ENCODE measurements at places on chromosomes 5 and 9.

GRCh38 chr9:4113711-4114110 is 186.2 kb downstream of the GLIS3 start:
- DNase-seq: no peak
- no peaks in the 10 kb centered on the region for H3K36me3 ChIP-seq
- no peaks in the 10 kb centered on the region for H3K27me3 ChIP-seq
- no peak overlapping the region for H3K4me3 ChIP-seq

DNA sequence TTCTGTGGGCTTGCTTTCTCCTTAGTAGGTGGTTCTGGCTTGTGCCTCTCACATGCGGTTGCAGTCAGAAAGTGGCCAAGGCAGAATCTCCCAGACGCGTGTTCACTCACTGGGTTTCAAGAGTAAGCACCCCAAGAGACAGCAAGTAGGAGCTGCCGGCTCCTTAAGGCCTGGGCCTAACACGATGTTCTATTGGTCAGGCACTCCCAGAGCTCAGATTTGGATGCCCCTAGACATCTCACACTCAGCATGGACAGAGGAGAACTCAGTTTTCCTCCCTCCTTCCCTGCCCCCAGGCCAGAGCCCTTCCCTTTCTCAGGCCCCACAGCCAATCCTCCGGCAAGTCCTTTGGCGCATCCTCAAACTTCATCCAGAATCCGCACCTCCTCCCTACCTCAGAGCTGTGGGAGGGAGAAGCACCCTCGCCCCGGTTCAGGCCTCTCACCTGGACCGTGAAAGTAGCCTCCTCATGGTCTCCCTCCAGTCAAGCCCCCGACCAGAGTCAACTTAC is 6.5 kb upstream of the CARD19 start:
- H3K27me3 ChIP-seq: no peaks in the 10 kb centered on the region
- peaks cover 22% of the 10 kb centered on the region for H3K4me1 ChIP-seq
- no peak overlapping the region for H3K27ac ChIP-seq

- H3K27ac ChIP-seq: no peak overlapping the region
- peaks cover 81% of the 10 kb centered on the region for H3K36me3 ChIP-seq
- no peak for DNase-seq
- no peak overlapping the region for H3K4me3 ChIP-seq
- no peaks in the 10 kb centered on the region for H3K27me3 ChIP-seq
These were observed 5.0 kb downstream of the SQSTM1 start for GRCh38 chr5:179825655-179826182.

DNA sequence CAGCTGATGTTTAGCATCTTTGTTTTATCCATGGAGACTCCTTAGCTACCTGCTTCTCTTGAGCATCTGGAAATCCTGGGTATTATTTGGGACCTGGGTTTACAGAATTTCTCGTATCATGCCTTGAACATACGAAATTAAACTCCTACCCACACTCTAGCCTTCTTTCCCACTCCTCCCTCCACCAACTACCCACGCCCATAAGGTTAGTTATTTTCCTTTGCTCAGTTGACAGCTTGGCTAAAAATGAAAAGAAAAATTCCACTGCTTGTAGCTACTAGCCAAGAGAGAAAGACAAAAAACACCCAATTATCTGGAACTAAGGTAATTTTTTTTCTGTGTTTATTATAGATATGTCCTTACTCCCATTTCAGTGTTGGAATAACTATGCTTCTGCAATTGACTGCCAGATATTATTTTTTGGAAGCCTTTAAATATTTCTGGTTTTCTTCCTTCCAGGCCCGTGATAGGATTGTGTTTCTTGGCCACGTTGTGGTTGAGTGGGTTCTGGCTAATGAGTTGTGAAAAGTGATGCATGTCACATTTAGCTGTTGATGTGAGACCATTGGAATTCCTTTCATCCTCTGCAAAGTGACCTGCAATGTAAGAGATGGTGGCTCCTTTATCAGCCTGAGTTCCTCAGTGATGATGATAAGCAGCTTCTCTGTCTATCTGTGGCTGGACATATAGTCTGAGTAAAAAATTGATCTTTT is 308.1 kb downstream of the LRRC70 start:
- H3K36me3 ChIP-seq: no peaks in the 10 kb centered on the region
- no peaks in the 10 kb centered on the region for H3K4me1 ChIP-seq
- no peak overlapping the region for H3K27ac ChIP-seq
- no peak for DNase-seq
- H3K4me3 ChIP-seq: no peak overlapping the region

- peaks cover 6% of the 10 kb centered on the region for H3K4me1 ChIP-seq
- no peaks in the 10 kb centered on the region for H3K27me3 ChIP-seq
- no peak for DNase-seq
- no peak overlapping the region for H3K4me3 ChIP-seq
These were observed 4.7 kb upstream of the PDLIM7 start for GRCh38 chr5:177501874-177502678.

GRCh38 chr9:69945671-69946141 is 97.9 kb upstream of the MAMDC2 start:
- no peaks in the 10 kb centered on the region for H3K27me3 ChIP-seq
- H3K4me3 ChIP-seq: no peak overlapping the region
- H3K4me1 ChIP-seq: peaks cover 18% of the 10 kb centered on the region
- H3K27ac ChIP-seq: peak overlapping the region; percentile 95
- H3K36me3 ChIP-seq: no peaks in the 10 kb centered on the region

GRCh38 chr9:69689991-69690538 is 17.9 kb upstream of the APBA1 start:
- H3K27me3 ChIP-seq: no peaks in the 10 kb centered on the region
- H3K27ac ChIP-seq: no peak overlapping the region
- DNase-seq: no peak
- H3K4me1 ChIP-seq: no peaks in the 10 kb centered on the region
- no peaks in the 10 kb centered on the region for H3K36me3 ChIP-seq

- no peak overlapping the region for H3K27ac ChIP-seq
- no peaks in the 10 kb centered on the region for H3K36me3 ChIP-seq
- H3K4me3 ChIP-seq: peak overlapping the region; percentile 94
- no peaks in the 10 kb centered on the region for H3K27me3 ChIP-seq
- DNase-seq: no peak
- H3K4me1 ChIP-seq: peaks cover 33% of the 10 kb centered on the region
These were observed 967 bp downstream of the ANKRD31 start for GRCh38 chr5:75235711-75236110.

GRCh38 chr5:80961376-80962281 is 1.5 kb downstream of the RASGRF2 start:
- no peak overlapping the region for H3K27ac ChIP-seq
- H3K27me3 ChIP-seq: no peaks in the 10 kb centered on the region
- no peaks in the 10 kb centered on the region for H3K36me3 ChIP-seq
- no peak overlapping the region for H3K4me3 ChIP-seq

DNA sequence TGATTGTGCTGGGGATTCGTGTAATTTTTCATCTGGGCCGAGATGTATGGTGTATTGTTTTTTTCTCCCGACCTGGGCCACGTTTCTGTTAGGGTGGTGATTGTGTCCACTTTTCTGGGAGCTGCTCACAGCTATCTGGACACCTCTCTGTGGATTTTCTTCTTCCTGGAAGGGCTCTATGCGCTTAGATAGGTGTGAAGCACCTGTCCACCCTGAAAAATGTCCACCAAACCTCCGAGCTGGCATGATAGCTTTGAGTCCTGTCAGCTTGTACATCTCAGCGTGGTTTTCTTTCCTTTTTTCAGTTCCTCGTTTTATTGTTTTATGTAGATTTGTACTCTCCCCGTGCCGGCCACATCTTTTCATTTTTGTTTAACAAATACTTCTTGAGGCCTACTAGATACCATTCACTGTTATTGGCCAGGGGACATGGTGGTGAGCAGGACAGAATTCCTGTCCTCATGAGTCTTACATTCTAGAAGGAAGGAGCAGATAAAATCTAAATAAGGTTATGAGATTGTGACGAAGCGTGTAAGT is 1.1 kb downstream of the UGCG start:
- peak overlapping the region; percentile 74 for H3K27ac ChIP-seq
- H3K4me1 ChIP-seq: peaks cover 59% of the 10 kb centered on the region
- H3K4me3 ChIP-seq: peak overlapping the region; percentile 76
- peak; percentile 23 for DNase-seq
- H3K27me3 ChIP-seq: no peaks in the 10 kb centered on the region
- H3K36me3 ChIP-seq: no peaks in the 10 kb centered on the region

DNA sequence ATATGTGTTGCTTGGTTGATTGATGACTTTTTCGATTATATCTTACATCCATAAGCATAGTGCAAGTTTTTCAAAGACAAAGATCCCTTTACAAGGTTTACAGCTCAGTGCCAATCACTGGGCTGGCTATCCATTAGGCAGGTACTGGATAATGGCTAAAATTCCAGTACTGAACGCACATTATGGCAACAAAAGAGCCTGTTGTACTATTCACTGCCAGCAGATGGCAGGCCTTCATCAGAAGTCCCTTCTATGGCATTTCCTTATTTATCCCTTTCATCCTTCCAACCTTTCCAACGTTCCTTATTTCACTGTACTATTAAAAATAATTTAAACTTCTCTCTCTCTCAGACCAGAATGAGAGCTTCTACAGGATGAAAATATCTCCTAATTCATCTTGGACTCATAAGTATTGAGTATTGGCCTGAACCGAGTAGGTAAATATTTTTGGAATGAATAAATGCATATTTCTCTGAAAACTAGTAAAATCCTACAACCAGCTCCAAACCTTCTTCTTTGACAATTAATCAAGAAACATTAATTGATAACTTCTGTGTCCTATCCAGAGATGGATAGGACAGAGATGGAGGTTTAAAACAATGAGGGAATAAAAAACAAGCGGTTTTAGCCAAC is 6.7 kb upstream of the WNT8A start:
- no peaks in the 10 kb centered on the region for H3K36me3 ChIP-seq
- DNase-seq: no peak
- no peak overlapping the region for H3K4me3 ChIP-seq
- H3K27ac ChIP-seq: no peak overlapping the region

GRCh38 chr5:600886-601541 is 11.1 kb upstream of the CEP72 start:
- peaks cover 93% of the 10 kb centered on the region for H3K27me3 ChIP-seq
- H3K4me3 ChIP-seq: no peak overlapping the region
- no peak for DNase-seq
- H3K36me3 ChIP-seq: no peaks in the 10 kb centered on the region
- H3K27ac ChIP-seq: no peak overlapping the region

GRCh38 chr5:116454417-116454927 is 120.2 kb downstream of the SEMA6A start:
- H3K27me3 ChIP-seq: peaks cover 30% of the 10 kb centered on the region
- no peaks in the 10 kb centered on the region for H3K4me1 ChIP-seq
- H3K4me3 ChIP-seq: no peak overlapping the region

- peak; percentile 27 for DNase-seq
- H3K4me3 ChIP-seq: peak overlapping the region; percentile 76
- H3K27ac ChIP-seq: peak overlapping the region; percentile 57
- peaks cover 36% of the 10 kb centered on the region for H3K4me1 ChIP-seq
- H3K27me3 ChIP-seq: no peaks in the 10 kb centered on the region
These were observed 1.1 kb upstream of the DAP start for GRCh38 chr5:10761933-10762775.

DNA sequence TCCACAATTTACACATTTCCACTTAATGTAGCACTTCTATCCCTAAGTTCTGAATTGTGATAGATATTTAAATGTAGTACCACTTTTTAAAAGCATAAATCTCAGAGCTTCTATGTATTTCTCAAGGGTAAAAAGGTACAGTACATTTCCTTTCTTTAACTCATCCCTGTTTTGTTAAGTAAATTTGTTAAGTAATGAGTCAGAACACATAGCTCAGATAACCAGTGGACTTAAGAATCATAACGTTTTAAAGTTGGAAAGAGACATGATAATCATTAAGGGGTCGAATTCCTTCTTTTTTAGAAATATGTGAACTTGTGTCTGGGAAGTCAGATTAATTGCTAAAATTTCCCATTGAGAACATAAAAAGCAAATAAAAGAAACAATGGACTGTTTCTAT is 810.2 kb upstream of the NUDT12 start:
- no peaks in the 10 kb centered on the region for H3K4me1 ChIP-seq
- H3K27me3 ChIP-seq: no peaks in the 10 kb centered on the region
- no peaks in the 10 kb centered on the region for H3K36me3 ChIP-seq
- no peak overlapping the region for H3K27ac ChIP-seq

GRCh38 chr9:69168709-69169217 is 5.3 kb upstream of the TJP2 start:
- H3K4me1 ChIP-seq: peaks cover 55% of the 10 kb centered on the region
- peak; percentile 85 for DNase-seq

DNA sequence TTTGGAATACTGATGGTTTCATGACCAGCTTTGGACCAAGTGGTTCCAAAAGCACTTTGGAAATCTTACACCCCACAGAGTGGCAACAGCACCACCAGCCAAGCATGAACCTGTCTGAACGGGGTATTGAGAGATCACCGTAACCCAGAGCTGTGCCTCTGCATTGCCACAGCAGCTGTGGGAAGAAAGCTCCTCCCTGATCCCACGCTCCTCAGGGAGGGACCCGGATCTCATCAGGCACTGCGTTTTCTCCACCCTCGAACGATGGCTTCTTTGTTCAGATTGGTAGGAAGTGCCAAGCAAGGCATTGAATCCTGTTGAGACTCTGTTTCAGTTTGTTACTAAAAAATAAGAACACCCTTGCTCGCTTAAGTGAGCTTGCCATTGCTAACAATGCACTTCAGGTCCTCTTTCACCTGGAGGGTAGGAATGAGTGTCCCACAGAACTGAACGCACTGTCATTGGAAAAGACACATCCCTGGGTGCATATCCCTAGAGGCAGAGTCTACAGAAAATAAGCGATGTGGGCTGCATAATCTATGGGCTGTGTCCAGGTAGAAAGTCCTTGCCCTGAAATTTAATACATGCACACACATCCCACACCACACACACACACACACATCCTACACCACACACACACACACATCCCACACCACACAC is 118.0 kb upstream of the ICE1 start:
- H3K27me3 ChIP-seq: no peaks in the 10 kb centered on the region
- H3K4me1 ChIP-seq: no peaks in the 10 kb centered on the region
- no peaks in the 10 kb centered on the region for H3K36me3 ChIP-seq
- no peak overlapping the region for H3K4me3 ChIP-seq
- DNase-seq: no peak

DNA sequence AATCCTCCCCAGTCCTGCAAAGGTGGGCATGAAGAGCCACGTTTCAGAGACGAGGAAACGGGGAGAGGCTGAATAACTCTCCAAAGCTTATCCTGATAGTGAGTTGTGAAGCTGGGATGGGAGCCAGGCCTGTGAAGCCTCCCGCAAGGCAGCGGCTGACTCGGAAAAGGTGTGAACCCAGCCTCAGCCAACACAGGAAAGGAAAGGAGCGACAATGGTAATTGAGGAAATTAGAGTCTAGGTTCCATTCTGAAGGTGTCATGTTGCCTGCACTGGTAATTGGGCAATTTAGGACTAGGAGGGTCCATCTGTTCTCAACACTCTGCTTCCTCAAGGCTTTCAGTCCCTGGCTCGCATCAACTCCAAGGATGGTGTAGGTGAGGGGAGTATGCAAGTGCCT is 83.4 kb downstream of the LIFR start:
- H3K27me3 ChIP-seq: no peaks in the 10 kb centered on the region
- H3K4me1 ChIP-seq: no peaks in the 10 kb centered on the region
- no peak overlapping the region for H3K27ac ChIP-seq
- no peaks in the 10 kb centered on the region for H3K36me3 ChIP-seq
- DNase-seq: no peak
